ENCODE measurements at places on chromosomes 1 and 21.

DNA sequence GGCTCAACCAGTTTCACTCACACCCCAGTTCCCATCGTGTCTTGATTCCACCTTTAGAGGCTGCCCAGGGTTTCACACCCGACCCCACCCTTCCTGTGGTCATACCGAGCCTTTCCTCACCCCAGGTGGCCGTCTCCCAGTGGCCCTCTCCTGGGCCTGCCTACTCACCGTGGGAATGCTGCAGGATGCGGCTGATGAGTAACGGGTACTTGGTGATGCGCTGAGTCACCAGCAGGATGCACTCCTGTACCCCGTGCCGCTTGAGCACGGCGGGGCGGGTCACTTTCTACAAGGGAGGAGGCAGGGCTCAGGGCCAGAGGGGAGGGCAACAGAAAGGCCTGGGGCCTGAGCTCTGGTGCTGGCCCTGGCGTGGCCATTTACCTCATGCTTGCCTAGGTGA lies 16.4 kb downstream of the ARHGEF2 start:
- DNase-seq: no peak

- DNase-seq: no peak
These were observed 101.0 kb downstream of the KIF26B start for GRCh38 chr1:245255783-245256182.

GRCh38 chr1:222994511-222995235 lies 148.4 kb downstream of the TLR5 start:
- no peak for DNase-seq

GRCh38 chr1:9201401-9202239 lies 33.0 kb upstream of the H6PD start:
- DNase-seq: peak; percentile 61

- no peak for DNase-seq
These were observed 68.5 kb downstream of the RGS2 start for GRCh38 chr1:192877283-192877886.

DNA sequence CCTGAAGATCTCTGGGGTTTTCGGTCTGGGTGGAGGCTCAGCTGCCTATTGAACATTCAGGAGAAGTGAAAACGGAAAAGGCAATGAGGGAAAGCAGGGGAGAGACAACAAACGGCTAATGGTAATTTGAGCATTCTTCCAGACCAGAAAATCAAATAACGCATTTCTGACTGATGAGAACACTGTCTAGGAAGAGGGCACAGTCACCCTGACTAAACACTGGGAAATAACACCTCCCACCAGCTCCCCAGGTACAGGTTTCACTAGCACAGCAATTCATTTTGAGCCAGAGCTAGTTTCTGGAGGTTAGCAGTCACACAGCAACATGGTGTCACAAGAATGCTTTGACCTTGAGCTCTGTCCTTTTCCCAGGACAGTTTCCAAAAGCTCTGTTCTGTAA lies 21.1 kb downstream of the NCF2 start:
- DNase-seq: no peak

DNA sequence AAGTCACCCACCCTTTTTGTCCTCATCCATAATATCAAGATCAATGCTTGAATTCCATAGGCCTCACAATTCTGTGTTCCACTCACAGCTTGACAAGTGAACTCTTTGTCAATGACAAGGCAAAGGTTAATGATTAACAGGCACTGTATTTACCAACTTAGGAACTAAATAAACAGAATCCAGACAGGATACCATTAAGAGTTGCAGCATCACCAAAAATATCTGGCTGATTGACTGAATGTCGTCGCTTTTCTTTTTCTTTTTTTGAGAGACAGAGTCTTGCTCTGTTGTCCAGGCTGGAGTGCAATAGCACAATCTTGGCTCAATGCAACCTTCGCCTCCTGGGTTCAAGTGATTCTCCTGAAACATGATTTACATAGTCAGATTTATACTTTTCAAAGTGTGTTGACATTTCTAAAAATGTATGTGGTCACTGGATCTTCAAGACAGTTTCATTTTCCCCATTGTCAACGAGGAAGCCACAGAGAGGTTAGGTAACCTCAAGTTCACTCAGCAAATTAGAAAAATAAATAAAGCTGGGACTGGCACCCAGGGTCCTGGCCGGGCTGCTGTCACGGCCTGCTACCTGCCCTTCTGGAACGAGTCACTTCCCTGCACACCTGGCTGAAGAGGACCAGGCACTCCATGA lies 81.0 kb downstream of the PDE9A start:
- DNase-seq: no peak

DNA sequence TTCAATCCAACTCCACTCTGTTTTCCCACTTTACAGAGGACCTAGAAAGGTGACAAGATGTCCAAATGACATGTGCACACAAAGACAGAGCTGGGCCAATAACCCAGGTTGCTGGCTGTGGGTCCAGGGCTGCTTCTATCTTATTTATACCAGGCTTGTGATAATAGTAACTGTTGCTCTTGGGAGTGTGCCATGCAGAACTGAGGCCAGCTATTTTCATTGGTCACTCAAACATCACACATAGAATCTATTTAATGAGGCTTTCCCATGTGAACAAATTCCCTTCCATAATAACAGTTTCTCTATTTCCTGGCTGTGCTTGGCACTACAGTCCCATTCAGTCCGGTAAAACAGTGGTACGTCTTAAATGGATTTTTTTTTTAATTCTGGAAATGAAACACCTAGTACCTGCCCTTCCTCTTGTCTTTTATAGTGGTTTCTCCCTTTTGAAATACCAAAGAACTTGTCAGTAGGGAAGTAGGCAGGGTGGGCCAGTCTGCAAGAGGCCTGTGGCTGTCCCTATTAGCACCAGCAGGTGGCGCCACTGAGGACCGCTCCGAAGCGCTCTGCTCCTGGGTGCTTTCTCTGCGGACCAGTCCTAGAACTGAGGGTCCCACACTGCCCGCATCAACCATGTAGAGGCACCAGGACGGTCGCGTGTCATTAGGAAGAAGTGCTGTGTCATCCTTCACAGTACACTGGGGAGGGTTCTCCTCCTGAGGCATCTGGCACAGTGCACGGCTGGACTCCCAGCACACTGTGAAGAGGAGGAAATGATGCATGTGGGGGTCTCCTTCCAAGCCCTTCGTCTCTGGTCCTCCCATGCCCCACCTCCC lies 52.1 kb downstream of the GPR161 start:
- peak; percentile 54 for DNase-seq

- DNase-seq: no peak
These were observed 54.4 kb downstream of the DOP1B start for GRCh38 chr21:36210779-36211659.

GRCh38 chr1:6385488-6386191 lies 7.9 kb downstream of the ACOT7 start:
- peak; percentile 59 for DNase-seq

GRCh38 chr1:243658594-243659105 lies 191.4 kb downstream of the AKT3 start:
- DNase-seq: no peak

GRCh38 chr1:50424884-50425375 lies 1.7 kb upstream of the DMRTA2 start:
- DNase-seq: no peak

- DNase-seq: no peak
These were observed 27.4 kb downstream of the CHML start for GRCh38 chr1:241612533-241613477.

- no peak for DNase-seq
These were observed 27.8 kb upstream of the NFASC start for GRCh38 chr1:204842892-204843291.

DNA sequence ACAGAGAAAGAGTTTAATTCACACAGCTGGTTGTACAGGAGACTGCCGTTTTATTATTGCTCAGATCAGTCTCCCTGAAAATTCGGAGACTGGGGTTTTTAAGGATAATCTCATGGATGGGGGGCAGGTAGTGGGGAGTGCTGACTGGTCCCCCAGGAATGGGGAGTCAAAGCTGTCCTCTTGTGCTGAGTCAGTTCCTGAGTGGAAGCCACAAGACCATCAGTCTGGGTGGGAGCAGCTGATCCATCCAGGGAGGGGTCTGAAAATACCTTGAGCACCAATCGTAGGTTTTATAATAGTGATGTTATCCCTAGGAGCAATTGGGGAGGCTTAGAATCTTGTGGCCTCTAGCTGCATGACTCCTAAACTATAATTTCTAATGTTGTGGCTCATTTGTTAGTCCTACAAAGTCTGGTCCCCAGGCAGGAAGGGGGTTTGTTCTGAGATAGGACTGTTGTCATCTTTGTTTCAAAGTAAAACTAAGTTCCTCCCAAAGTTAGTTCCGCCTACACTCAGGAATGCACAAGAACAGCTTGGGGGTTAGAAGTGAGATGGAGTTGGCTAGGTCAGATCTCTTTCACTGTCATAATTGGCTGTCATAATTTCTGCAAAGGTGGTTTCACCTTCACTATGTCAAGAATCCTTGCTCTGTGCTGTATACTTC lies 50.3 kb downstream of the TRAF5 start:
- no peak for DNase-seq

- peak; percentile 91 for DNase-seq
These were observed at the start of gene VANGL2 for GRCh38 chr1:160400223-160400645. Gene VANGL2, plus strand, starts transcription at chr1:160400564. Its CDS starts 15,274 bp downstream, at chr1:160415838.

All from right hindlimb (tissue), 1 donor.